ENCODE measurements at places on chromosomes 4 and X.

DNA sequence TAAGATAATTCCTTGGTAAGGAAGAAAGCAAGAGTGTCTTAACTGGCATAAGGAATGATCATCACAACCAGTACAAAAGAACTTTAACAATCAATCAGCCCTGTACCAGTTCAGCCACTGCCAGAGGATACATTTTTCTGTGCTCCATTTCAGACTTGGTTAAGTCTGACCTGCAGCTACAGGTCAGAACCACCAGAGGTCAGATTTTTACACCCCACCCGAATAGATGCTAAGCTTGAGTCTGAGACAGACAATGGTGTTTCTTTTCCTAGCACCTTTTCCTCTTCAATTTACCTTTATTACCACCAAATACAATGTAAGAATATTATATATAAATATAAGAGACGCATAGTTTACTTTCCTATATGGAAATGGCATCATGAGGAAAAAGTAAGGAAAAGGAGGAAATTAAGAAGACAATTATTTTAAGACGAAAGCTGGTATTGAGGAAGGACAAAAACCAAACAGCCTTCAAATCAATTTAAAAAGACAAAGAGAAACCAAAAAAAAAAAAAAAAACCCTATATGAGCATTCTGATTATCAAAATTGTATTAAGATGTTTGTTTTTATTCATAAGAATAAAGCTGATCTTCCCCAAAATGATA is 215.3 kb upstream of the TTC29 start:
- peak; percentile 57 for DNase-seq

- DNase-seq: peak; percentile 15
Measured at GRCh38 chr4:110372485-110372884, 103.5 kb upstream of the ENPEP start.

- no peak for DNase-seq
Measured at GRCh38 chr4:156783966-156784365, 187.6 kb downstream of the PDGFC start.

DNA sequence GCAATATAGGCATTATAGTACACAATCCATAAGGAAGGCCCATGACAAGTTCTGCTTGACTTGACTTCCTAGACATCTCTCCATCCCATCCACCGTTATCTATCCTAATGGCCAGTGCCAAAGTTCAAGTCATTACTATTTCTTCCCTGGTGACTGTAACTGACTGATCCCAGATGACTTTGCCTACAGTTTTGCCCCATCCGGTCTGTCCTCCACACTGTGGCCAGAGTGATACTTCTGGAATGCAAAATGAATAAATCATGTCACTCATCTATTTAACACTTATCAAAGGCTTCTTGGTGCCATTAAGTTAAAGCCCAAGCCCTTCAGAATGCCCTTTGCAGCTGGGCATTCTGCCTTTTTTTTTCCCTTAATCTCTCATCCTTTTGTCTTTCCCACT is 130.8 kb downstream of the PPARGC1A start:
- no peak for DNase-seq

GRCh38 chr4:16857425-16857824 is 41.0 kb downstream of the LDB2 start:
- no peak for DNase-seq

GRCh38 chr4:11072999-11073398 is 355.7 kb downstream of the HS3ST1 start:
- no peak for DNase-seq

DNA sequence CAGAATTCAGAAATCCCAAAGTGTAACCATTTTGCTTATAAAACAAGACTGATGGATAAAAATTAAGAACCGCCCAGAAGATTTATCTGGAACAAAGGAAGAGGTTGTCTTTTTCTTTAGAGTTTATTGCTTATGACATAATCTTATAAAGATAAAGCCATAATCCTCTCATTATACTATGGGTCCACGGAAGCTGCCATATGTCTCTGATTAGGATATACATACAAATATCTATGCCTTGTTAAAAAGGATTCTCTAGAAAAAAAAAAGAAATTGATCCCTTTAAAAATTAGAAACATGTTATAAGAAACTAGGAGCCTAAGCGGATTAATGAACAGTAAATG is 70.5 kb downstream of the RELL1 start:
- DNase-seq: no peak

DNA sequence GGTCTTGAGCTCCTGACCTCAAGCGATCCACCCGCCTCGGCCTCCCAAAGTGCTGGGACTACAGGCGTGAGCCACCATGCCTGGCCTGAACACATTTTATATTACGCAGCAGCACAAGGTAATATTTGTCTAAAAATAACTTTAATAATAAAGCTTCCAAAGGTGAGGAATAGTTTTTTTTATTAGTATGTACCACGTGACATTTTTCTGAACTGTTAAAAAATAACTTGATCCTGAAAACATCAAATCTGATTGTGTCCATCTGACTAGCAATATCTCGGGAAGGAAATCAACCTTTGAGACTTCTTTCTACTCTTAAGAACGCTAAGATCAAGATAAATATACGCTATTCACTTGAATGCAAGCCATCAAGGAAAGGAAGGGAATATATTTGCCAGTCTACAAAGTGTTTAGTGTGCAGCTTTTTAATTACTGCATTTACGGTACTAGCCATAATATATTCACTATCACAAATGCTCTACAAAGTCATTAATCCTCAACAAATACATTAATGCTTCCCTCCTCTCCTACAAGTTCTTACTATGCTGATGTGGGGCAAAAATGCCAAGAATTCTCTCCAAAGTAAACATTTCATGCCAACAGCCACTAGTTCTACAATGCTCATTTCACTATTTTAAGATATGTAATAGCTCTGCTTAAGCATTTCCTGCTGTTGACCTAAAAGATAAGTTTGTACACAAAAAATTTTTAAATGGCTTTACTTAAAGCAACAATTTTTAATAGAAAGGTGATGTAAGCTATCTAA is 143.6 kb downstream of the APBB2 start:
- DNase-seq: no peak
